ENCODE measurements at places on chromosomes 16 and 17.

DNA sequence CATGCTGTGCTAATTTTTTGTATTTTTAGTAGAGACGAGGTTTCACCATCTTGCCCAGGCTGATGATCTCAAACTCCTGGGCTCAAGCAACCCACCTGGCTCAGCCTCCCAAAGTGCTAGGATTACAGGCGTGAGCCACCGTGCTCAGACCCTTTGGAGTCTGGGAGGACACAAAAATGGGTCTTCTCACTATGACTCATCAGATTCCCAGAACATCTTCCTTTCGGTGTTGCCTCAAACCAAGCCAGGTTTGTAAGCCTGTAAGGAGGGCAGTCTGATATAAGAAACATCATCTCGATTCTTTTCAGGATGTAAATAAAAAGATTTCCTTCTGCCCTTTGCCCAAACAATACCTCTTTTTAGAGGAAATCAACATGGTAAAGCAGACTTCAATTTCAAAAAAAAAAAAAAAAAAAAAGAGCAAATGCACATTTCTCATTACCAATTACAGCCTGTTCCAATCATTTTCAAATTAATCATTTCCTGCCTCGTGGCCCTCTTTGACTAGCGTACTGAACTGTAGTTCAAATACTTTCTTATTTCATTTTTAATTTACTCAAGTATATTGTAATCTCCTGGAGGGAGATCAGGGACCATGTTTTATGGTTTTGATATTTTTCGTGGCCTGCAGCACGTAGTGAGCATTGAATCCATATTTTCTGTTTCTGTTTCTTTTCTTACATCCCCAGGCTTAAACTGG lies 409.6 kb downstream of the GRIN2A start:
- no peak for DNase-seq

- DNase-seq: no peak
Observed at GRCh38 chr16:27304102-27304501, 9.7 kb upstream of the IL4R start.

DNA sequence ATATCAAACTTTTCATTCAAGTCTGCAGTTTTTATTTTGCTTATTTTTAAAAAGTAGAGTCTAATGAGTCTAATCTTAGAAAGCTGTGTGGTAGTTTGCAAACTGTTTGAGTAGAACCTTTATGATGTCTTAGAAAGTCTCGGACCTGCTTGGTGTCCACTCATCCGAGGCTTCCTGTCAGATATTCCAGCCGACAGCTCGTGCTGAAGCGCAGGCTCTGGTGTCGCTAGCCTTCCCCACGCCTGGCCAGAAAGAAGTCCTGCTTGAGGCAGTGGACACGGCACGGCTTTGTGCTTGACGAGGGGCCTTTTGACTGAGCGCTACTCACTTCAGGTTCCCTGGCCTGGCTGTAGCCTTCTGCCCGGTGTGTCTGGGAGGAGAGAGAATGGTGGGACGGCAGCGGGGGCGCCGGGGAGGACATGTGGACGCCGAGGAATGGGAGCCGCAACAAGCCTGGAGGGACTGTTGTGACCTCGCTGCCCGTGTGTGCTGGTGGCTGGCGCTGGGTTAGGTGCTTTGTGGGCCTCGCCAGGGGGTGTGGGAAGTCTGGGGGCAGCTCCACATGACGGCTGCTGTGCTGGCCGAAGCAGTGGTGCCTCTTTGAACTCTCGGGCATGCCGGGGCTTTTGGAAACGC lies 33.5 kb downstream of the BANP start:
- DNase-seq: no peak

DNA sequence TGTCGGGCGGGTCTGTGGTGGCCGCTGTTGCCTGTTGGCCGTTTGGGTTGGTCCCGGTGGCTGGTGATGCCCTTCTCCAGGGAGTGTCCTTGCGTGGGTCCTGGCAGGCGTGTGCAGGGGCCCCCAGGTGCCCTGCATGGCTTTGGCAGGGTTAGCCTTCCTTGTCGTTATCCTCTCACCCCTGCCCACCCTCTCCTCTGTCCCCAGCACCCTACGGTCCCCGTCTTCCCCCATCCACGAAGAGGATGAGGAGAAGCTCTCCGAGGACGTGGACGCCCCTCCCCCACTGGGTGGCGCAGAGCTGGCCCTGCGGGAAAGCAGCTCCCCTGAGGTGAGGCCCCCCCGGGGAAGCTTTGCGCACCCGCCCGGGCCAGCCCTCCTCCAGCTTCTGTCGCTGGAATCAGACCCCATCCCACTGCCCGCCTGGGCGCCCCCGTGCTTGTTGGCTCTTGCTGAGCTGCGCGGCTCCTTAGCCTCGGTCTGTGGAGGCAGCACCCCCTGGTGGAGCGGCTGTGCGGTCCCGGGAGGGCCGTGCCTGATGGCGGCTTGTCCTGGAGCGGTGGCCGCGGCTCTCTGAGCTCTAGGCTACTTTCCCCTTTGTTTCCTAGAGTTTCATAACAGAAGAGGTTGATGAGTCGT lies 10.6 kb upstream of the NUDT16L1 start:
- peak; percentile 46 for DNase-seq

- no peak for DNase-seq
Observed at GRCh38 chr16:28301154-28301553, 8.8 kb downstream of the SBK1 start.

All from stimulated activated CD4-positive, alpha-beta T cell treated with anti-CD3 and anti-CD28 coated beads, Interleukin-2, amount 100 ng/mL, for 24 hours (primary cell).